Hepatocyte (in vitro differentiated cells): ENCODE measurements at places on chromosomes 6 and 20. TPM values are rescaled to one million over a fixed set of nuclear protein-coding genes. Genes with fewer than 3 reads are reported as not detected.

GRCh38 chr6:32700391-32701040 is 34.1 kb upstream of the HLA-DQB1 start:
- peak; percentile 78 for DNase-seq

- DNase-seq, result no peak
These were observed 245.0 kb upstream of the RIN2 start for GRCh38 chr20:19512886-19513677.

DNA sequence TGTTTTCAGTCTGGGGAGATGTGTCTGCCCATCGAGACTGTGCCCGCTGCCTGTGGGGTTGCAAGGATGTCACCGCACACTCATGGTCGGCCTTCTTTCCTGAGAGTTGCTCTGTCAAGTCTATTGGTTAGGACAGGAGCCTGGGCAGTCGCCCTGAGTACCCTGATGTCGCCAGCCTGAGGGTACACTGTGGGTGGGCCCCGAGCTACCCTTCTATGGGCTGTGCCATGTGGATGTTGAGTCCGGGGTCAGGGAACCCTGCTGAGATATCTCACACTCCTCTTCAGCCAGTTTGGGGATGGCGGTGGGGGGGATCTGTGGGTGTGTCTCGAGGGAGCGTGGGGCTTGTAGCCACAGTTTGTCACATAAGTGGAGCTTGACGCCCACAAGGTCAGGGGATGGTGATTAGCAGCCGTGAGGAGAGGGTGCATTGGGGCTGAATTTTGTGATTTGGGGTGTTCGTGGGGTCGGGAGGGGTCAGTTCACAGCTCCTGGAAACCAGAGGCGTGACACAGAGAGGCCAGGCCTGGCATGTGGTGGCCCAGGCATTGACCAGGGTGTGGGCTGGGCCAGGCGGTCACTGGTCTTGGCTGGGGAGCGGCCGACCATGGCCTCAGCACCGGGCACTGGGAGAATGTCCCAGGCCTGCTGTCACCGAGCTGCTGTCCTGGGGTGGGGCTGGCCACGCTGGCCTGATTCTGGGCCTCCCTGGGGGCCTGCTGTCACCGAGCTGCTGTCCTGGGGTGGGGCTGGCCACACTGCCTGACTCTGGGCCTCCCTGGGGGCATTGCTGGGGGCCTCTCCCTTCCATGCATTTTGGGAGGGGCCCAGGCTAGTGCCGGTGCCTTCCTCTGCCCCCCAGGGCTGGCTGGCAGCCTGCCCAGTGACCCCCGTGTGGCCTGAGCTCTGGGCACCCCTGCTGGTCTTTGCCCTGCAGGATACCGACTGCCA is 1.6 kb upstream of the NPBWR2 start:
- DNase-seq, result no peak

- DNase-seq, result no peak
These were observed 215.5 kb downstream of the LRFN2 start for GRCh38 chr6:40371621-40372020.

DNA sequence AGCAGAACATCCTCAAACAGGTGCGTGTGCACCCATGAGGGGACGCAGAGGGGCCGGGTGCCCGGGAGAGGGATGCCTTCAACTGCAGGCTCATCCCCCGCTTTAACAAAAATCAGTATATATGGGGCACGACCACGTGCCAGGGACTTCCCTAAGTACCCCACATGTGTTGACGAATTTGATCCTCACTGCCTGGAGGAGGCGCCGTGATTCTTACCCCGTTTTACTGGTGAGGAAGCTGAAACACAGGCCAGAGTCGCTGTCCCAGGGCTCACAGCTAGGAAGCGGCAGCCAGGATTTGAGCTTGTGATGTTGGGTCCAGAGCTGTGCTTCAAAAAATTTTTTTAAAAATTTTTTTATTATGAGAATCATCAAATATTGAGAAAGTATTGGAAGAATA is 44.8 kb downstream of the ITPR3 start:
- DNase-seq, result no peak

- DNase-seq, result no peak
These were observed 22.9 kb upstream of the SPO11 start for GRCh38 chr20:57306747-57307146.

- DNase-seq, result no peak
These were observed 11.8 kb downstream of the NOL4L start for GRCh38 chr20:32573167-32573851.

KCNK16 gene
- total RNA-seq, result not detected in 2 replicates

ULBP2 gene
- total RNA-seq, result 0.10 and 1.1 TPM in 2 replicates
